Lower lobe of right lung (tissue), 2 donors: ENCODE measurements at places on chromosomes 1 and 21. TPM values are rescaled to one million over a fixed set of nuclear protein-coding genes. Genes with fewer than 3 reads are reported as not detected.

Gene CSF3R
- 214 TPM for total RNA-seq

Gene AADACL4
- not detected for total RNA-seq

Gene ATP1A4
- total RNA-seq, result 1.1 TPM

Gene NEGR1
- 18.1 TPM for total RNA-seq

DNA sequence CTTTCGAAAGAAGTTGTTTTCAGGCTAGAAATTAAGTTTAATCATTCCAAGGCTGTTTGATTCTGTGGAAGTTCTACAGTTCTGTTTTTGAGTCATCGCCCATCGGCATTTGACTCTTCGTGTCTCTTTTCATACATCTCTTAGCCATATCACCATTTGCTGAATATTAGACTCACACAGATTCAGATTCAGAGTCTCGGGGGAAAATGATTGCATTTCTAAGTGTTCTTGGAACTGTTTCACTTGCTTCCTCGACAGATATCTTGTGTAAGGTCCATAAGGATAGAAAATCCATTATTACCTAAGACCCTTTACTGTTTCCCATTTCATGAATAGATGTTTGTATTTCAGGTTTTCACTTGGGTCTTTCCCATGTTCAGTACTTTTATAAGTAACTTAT lies 237.0 kb upstream of the SGIP1 start:
- H3K4me1 ChIP-seq, result peaks cover 33% of the 10 kb centered on the region
- no peaks in the 10 kb centered on the region for H3K27me3 ChIP-seq
- no peak overlapping the region for H3K27ac ChIP-seq

- H3K27me3 ChIP-seq, result no peaks in the 10 kb centered on the region
- H3K4me1 ChIP-seq, result no peaks in the 10 kb centered on the region
- H3K4me3 ChIP-seq, result no peak overlapping the region
These were observed 156.6 kb downstream of the TRABD2B start for GRCh38 chr1:47840393-47841190.

- DNase-seq, result no peak
- H3K27me3 ChIP-seq, result no peaks in the 10 kb centered on the region
- H3K4me1 ChIP-seq, result peaks cover 46% of the 10 kb centered on the region
- no peaks in the 10 kb centered on the region for H3K36me3 ChIP-seq
- peak overlapping the region; percentile 31 for H3K27ac ChIP-seq
These were observed 2.6 kb downstream of the C1orf21 start for GRCh38 chr1:184389446-184389845.

GRCh38 chr1:156544592-156545102 lies 27.7 kb downstream of the IQGAP3 start:
- H3K36me3 ChIP-seq, result no peaks in the 10 kb centered on the region
- H3K4me3 ChIP-seq, result no peak overlapping the region
- DNase-seq, result no peak
- no peaks in the 10 kb centered on the region for H3K27me3 ChIP-seq
- no peaks in the 10 kb centered on the region for H3K4me1 ChIP-seq
- H3K27ac ChIP-seq, result no peak overlapping the region

GRCh38 chr1:61556631-61557030 lies 168.3 kb downstream of the TM2D1 start:
- no peak for DNase-seq
- no peak overlapping the region for H3K27ac ChIP-seq
- no peaks in the 10 kb centered on the region for H3K27me3 ChIP-seq
- no peak overlapping the region for H3K4me3 ChIP-seq
- H3K36me3 ChIP-seq, result no peaks in the 10 kb centered on the region
- no peaks in the 10 kb centered on the region for H3K4me1 ChIP-seq

- DNase-seq, result no peak
- H3K4me3 ChIP-seq, result no peak overlapping the region
- no peaks in the 10 kb centered on the region for H3K4me1 ChIP-seq
- H3K27ac ChIP-seq, result no peak overlapping the region
- no peaks in the 10 kb centered on the region for H3K27me3 ChIP-seq
These were observed 69.8 kb downstream of the TPR start for GRCh38 chr1:186304982-186305949.

DNA sequence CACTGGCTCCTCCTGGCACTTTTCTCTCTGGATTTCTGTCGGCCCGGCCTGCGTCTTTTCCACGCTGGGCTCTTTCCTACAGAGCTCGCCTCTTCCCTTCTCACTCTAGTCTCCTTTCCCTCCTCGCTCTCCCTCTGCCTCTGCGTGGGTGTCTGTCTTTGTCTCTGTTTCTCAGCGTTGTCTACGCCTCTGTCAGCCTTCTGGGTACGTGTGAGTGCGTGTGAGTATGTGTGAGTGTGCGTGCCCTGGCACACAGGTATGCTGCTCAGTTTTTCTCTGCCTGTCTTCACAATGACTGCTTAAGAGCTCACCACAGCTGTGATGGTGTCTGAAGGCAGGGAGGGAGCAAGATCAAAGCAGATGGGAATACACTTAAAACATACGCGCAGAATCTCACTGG lies 77.7 kb downstream of the KIRREL1 start:
- DNase-seq, result no peak
- no peaks in the 10 kb centered on the region for H3K27me3 ChIP-seq
- H3K27ac ChIP-seq, result no peak overlapping the region
- H3K4me1 ChIP-seq, result peaks cover 19% of the 10 kb centered on the region
- peaks cover under 1% of the 10 kb centered on the region for H3K36me3 ChIP-seq
- H3K4me3 ChIP-seq, result no peak overlapping the region

DNA sequence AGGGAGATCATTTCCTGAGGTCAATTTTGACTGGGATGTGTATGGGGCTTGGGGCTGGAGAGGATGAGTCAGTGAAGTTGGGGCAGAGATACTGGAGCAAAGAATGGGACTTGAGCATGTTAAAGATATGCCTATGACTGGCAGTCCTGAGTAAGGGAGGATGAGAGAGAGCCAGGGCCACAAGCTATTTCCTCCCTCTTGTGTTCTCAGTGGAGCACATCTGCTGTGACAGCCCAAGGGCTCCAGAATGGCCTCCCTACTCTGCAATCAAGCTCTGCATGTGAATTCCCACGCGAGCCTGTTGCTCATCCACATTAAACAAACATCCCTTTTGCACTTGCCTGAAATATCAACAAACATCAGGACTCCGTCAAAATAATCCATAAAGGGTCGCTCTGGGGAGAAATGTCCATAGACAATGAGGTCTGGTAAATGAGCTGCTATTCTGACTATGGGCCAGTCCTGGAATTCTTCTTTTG lies 9.2 kb downstream of the ADCY10 start:
- no peak overlapping the region for H3K27ac ChIP-seq
- no peaks in the 10 kb centered on the region for H3K36me3 ChIP-seq
- no peaks in the 10 kb centered on the region for H3K4me1 ChIP-seq
- no peaks in the 10 kb centered on the region for H3K27me3 ChIP-seq

GRCh38 chr1:41812453-41812852 lies 106.3 kb downstream of the HIVEP3 start:
- no peak for DNase-seq
- no peaks in the 10 kb centered on the region for H3K27me3 ChIP-seq
- H3K4me3 ChIP-seq, result no peak overlapping the region
- peaks cover 10% of the 10 kb centered on the region for H3K4me1 ChIP-seq
- H3K36me3 ChIP-seq, result no peaks in the 10 kb centered on the region
- H3K27ac ChIP-seq, result peak overlapping the region; percentile 50

- H3K27ac ChIP-seq, result no peak overlapping the region
- no peak overlapping the region for H3K4me3 ChIP-seq
- no peaks in the 10 kb centered on the region for H3K36me3 ChIP-seq
- no peaks in the 10 kb centered on the region for H3K4me1 ChIP-seq
These were observed 191.7 kb downstream of the S1PR1 start for GRCh38 chr1:101428562-101428961.

DNA sequence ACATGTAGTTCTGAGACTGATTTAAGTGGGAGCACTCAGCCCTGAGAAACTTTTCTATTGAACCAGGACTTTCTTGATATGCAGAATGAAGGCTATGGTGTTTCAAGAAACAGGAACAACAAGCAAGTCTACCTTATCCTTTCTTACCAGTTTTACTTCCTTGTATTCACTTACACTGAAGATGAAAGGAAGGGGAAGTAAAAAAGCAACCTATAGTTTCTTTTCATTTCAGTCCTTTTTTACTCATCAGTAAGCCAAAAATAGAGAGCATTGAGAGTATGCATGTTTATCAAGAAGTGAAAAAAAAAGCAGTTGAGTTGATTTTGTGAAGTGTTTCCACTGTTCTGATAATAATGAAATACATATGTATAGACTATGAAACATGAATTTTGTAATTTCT lies 1010.3 kb downstream of the AMY1C start:
- no peaks in the 10 kb centered on the region for H3K4me1 ChIP-seq
- no peaks in the 10 kb centered on the region for H3K36me3 ChIP-seq
- DNase-seq, result no peak
- no peak overlapping the region for H3K27ac ChIP-seq
- H3K4me3 ChIP-seq, result no peak overlapping the region
- no peaks in the 10 kb centered on the region for H3K27me3 ChIP-seq

DNA sequence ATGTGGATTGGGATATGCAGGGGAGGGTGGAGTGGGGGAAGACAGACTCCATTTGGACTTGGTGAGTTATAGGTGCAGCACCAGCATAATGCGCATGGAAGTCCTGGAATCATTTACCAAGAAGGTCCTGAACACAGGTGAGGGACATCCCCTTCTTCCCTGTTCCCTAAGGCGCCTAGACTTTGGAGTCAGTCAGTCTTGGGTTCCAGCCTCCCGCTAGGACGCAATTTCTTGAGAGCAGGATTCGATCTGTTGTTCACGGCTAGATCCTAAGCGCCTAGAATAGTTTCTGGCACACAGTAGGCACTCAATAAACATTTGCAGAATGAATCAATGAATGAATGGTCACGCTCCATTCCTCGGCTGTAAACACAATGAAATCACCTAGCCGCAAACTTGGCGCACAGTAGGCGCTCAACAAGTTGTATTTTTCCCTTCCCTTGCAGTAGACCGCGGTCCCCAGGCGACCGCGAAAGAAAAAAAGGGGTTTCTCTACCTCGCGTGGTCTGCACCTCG lies 1.0 kb upstream of the AK4 start:
- peak overlapping the region; percentile 76 for H3K4me3 ChIP-seq
- H3K4me1 ChIP-seq, result peaks cover 8% of the 10 kb centered on the region
- peaks cover 17% of the 10 kb centered on the region for H3K27me3 ChIP-seq
- no peaks in the 10 kb centered on the region for H3K36me3 ChIP-seq
